ENCODE measurements at places on chromosomes 2 and 18.

DNA sequence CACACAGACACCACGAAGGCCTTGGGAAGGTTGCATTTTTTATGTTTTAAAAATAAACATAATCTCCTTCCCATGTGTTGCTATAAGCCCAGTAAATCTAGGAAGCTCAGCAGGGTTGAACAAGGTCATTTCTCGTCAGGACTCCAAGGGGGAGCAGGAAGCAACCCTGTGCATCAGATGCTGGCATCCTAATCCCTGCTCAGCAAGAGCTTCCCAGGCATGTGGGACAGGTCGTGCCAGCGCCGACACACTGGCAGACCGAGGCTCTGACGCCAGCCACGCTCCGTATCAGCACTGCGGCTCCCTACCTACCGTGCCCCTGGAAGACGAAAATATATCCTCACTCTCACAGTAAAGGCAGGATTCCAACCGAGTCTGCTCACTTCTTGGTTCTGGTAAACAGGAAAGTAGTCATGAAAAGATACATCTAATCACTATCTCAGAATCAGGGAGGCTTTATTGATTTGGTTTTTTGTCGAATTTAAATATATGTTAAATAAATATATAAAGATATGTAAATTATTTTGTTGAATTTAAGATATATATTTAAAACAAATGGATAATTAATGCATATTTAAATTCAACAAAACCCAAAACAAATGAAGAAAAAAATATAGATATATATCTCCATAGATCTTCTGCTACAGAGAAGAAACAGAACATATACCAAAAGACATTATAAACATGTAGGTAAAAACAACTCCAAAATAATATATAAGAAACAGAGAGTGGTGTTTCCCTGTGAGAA is 61.4 kb downstream of the TXNL1 start:
- no peak for DNase-seq

DNA sequence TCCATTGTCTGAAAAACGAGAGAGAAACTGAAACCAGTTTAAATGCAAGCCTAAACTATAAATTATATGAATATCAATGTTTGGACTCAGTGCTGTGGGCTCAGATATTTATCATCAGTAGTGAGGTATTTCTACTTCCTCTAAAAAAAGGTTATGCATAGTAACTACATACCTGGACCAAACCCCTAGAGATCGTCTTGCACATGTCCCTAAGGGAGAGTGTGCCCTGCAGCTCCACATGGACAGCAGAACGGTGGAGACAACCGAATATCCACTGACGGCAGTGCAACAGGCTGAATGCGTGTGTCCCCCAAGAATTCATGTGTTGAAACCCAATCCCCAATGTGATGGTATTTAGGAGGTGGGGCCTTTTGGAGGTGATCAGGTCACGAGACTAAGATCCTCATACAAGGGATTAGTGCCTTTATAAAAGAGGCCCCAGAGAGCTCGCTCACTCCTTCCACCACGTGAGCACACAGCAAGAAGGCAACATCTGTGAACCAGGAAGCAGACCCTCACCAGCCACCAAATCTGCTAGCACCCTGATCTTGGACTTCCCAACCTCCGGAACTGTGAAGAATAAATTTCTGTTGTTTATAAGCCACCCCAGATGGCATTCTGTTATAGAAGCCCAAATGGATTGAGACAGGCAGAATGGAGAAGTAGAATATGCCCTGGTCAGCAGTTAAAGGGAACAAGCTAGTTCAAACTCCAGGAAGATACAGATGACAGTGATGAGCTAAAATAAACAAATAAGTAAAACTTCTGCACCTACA is 208.4 kb downstream of the ANAPC1 start:
- peak; percentile 31 for DNase-seq

DNA sequence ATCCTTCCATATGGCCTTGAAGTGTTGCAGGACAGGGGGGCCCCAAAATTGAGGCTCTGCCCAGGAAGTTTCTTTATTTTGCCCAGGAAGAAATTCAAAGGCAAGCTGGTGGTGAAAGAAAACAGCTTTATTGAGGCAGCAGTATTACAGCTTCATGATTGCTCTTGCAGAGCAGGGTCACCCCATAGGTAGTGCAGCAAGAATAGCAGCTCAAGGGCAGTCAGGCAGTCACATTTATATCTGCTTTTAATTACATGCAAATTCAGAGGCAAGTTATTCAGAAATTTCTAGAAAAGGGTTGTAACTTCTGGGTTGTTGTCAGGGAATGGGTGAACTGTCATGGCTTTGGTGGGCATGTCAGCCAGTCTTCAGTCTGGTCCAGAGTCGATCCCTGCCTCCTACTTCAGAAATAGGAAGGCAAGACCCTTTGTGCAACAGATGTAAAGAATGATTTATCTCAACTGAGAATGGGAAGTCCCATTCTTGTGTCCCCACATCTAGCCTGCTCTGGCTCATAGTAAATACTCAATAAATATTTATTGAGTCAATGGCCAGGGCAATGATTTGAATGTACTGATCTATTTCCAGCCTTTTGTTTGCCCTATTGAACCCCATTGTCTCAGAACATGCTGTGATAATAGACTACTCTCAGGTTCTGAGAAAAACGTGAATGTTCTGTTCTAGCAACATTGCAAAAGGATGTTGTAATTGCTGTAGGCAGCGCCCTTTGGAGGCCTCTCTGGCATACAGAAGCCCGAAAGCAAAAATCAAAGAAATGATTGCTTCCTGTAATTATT is 129.8 kb downstream of the MYO3B start:
- no peak for DNase-seq

DNA sequence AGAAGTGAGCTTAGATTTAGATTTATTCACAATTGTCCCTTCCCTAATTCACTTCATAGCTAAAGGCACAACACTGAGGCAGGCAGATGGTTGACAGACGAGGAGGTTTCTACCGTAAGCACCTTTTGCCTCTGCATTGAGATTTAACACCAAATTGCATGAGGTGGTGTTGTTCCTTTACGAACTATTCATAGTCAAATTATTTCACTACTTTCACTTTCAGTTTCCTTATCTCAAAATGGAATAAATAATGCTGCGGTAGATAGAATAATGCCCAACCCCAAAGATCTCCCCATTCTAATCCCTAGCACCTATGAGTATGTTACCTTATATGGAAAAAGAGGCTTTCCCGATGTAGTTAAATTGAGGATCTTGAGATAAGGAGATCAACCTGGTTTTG is 58.9 kb upstream of the LINC00305 start:
- no peak for DNase-seq
